ENCODE measurements at places on chromosomes 12 and 14.

DNA sequence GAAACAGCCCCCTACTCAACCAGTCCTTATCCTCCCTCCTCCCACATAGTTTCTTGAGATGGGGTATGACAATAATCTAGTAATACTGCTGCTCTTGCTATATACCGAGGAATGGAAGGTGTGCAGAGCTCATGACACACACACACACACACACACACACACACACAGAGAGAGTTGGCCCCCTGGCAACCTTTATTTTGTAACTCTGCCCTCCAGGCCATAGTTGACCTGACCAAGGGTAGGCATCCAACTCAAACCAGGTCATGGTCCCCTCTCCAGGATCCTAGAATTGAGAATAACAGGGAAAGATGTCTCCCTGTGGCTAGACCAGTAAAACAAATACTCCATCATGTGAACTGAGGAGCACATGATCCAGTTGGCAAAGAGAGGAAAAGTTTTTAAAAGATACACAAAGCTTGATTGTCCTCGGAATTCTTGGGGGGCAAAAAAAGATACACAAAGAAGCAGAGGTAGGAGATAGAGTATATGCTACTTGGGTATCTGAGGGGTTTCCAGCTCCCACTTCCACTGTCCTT is 11.3 kb downstream of the ERO1A start:
- no peak for DNase-seq

DNA sequence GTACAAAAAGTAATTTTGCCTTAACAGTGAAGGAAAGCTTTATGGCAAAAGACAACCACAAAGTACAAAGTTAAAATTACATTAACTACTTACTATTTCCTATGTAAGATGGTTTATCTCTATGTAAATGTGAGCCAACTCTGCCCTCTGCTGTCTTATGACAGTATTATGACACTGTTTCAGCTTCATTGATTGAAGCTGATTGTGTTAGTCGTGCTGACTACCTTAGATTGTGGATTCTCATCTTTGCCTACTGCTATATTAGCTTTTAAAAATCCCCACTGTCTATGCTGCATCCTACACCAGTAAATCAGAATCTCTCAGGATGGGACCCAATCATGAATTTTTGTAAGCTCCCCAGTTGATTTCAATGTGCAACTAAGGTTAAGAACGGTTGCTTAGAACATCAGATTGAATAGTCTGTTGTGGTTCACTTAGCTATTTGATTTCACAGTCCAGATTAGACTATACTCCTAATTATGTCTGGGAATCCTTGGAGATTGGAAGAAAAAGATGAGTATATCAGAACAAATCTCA is 12.2 kb upstream of the SPTB start:
- DNase-seq, result peak; percentile 5

- no peak for DNase-seq
Measured at GRCh38 chr12:127294651-127295210, 972.2 kb upstream of the TMEM132C start.

DNA sequence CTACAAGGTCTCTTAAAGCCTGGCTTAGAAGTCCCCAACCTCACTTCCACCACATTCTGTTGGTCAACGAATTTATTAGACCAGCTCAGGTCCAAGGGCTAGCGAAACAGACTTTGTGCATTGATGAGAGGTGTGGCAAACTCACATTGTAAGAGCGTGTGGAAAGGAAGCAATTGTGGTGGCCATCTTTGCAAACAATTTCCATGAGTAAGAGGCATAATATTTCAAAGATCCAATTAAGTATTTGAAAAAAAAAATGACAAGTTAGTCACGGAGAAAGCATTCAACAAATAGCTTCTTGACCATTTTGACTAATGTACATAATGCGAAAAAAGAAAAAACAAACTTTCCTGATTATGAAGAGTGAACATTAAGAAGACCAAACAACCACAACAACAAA is 7.4 kb downstream of the NR1H4 start:
- no peak for DNase-seq

DNA sequence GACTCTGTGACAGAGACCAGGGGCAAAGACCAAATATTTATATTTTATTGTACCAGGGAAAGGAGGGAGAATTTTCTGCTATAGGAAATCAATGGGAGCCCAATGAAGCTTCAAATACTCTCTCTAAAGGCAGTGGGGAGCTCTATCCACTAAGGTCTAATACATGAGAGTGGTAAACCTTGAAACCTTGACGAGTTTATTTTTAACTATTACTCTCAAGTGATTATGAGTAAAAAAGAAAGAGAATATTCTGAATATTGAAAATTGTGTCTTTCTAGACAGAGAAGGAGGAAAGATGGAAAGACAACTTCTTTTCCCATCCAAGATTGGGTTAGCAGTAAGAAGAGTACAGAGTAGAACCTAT is 1722.1 kb upstream of the SEL1L start:
- no peak for DNase-seq

GRCh38 chr12:75922944-75923642 is 108.5 kb downstream of the PHLDA1 start:
- no peak for DNase-seq

GRCh38 chr12:123085066-123085465 is 65.8 kb downstream of the PITPNM2 start:
- no peak for DNase-seq

- DNase-seq, result no peak
Measured at GRCh38 chr14:23648764-23649460, 12.7 kb downstream of the DHRS2 start.

- no peak for DNase-seq
Measured at GRCh38 chr14:48747561-48748089, 838.6 kb downstream of the RPS29 start.

DNA sequence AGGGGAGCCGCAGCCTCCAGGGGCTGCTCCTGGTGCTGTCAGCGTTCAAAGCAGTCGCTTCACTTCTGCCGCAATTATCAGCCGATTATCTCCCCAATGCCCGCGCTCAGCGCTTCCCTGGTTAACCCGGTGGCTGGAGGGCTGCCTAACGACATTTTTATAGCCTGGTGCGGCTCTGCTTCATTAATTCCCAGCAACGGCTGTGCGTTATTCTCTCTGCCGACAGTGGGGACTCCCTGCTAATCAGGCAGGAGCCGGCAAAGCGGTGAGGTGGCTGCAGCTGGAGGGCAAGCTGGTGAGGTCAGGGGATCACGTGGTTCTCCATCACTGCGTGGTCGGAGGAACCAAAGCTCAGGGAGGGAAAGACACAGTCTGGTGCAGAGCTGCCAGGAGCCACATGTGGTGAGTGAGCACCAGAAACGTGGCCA is 62.9 kb downstream of the GLRX5 start:
- no peak for DNase-seq

- DNase-seq, result no peak
Measured at GRCh38 chr12:24777359-24777758, 171.5 kb downstream of the BCAT1 start.

DNA sequence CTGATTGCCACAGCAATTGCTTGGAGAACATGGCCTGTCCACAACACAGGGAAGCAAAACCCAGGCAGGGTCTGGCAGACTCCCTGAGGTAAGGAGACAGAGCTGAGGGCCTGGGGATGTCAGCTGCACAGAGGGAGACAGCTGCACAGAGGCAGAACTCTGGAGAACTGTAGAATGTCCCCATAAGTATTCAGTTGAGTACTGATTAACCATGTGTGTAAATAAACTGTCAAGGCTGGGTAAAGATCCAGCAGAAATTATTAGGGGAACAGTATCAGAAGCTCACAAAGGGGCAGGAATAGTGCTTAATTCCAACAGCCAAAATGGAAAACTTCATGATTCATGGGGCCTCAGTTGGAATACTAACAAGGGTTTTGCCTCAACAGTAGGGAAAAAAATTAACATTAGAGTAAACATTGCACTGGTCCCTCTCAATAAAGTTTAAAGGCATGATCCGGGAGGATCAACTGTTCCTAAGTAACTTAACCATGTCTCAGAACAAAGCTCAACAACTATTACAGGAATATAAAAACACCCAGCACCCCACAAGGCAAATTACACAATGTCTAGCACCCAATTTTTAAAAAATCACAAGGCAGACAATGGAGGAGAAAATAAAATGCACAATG is 201.3 kb upstream of the RASSF8 start:
- DNase-seq, result no peak

DNA sequence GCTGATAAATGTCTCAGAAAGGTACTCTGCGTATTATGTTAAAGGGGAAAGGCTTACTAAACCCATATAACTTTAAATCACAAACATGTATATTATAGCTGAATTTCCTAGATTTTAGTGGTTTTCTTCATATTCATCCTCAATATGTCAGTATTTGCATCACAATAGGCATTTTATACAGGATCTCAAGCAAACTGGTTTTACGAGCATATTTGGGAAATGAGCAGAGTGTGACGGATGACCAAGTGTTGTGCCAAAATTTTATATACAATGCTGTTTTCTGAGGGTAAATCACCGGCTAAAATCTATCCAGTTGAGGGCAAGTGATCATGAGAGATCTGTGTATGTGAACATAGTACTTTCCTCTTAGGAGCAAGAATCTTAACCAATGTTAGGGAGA is 8.4 kb downstream of the CPM start:
- no peak for DNase-seq

DNA sequence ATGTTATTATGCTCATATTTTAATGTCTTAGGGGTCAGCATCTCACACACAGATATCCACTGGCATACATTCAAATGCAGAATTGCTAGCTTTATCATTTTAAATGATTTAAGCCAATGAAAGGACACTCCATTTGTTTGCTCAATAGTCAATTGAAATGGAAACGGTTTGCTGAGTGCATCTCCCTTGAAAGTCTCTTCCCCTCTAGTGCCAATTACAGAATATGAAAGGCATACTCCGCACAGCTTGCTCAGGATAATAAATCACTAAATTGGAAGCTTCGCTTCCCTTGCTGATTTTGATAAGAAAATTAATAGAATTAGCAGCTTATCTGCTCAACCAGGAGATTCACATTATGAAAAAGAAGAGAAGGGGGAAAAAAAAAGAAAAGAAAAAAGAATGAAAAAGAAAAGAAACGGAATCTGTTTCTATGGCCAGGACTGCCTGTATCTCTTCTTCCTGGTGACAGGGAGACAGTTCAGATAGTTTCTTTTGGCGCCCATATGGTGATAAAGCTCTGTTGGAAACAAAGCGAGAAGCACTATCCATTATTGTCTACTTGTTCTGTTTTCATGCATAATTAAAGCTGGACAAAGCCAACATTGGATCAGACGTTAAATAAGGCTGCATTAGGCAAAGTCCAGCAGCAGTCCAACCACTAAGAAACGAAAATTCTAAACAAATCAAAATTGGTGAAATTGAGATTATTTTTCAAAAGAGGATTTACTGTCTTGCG is 225.0 kb downstream of the GXYLT1 start:
- no peak for DNase-seq

DNA sequence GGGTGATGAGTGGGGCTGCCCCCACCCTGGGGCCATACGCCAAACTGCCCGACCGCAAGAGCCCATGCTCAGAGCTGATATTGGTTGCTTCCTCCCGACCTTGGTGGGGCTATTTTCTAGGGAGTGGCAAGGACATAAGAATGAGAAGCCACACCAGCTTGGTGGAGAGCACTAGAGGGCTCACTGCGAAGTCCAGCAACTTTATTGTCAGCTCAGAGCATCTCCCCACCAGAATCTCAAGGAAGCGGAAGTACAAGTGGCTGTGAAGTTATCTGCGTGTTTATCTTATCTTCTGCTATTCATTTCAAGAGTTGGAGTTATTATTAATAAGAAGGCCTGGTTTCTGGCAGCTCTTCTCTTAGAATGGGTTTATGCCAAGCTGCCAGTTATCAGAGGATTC is 4.9 kb upstream of the PLXNC1 start:
- no peak for DNase-seq

DNA sequence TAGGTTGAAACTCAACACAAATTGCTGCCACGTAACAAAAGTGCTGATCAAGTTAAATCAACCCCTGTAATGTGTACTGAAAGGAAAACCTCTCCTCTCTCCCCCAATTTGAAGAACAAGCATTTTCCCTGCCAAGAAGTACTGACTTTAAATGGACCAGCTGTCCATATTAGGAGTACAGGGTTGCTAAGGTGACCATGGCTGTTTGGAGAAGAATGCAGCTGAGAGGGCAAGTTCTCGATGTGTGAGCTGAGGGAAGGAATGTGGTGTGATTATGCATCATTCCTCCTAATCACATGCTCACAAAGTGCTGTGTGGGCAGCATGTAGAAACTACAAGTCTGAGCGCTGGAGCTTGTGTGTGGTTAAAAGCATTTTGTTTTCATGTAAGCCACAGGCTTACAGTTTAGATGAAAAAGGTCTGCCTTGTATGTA is 50.9 kb upstream of the CCT2 start:
- DNase-seq, result peak; percentile 64

- peak; percentile 65 for DNase-seq
Measured at GRCh38 chr14:22598099-22598895, at the start of gene ABHD4. TSS of gene ABHD4 (plus strand) at chr14:22598300. CDS start at chr14:22598307, 7 bp downstream.

GRCh38 chr14:38611928-38612327 is 356.0 kb upstream of the CLEC14A start:
- no peak for DNase-seq

- DNase-seq, result no peak
Measured at GRCh38 chr14:34251662-34252061, 210.4 kb downstream of the SPTSSA start.

- no peak for DNase-seq
Measured at GRCh38 chr14:20652996-20653975, 11.8 kb upstream of the OR6S1 start.

- DNase-seq, result no peak
Measured at GRCh38 chr12:1367331-1368291, 226.8 kb downstream of the FBXL14 start.

GRCh38 chr12:3366451-3367110 is 124.4 kb upstream of the PRMT8 start:
- DNase-seq, result no peak
